ENCODE measurements at places on chromosomes 5 and 9.

DNA sequence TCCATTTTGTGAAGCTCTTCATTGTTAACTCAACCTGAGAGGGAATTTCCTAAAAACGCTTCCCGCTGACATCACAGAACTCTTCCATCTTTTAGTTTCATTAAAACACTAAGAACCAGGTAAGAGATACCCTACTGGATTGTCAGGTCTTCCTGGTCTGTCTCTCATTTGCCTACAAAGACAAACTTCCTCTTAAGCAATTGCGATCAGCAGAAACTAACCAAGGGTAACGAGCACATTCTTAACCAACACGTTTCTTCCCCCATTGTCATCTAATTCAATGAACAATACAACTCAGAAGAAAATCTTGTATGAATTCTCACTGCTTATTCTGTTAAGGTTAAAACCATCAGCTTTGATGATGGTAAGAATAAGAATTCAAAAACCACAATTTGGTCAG lies 6.6 kb downstream of the FBXW11 start:
- no peak for DNase-seq

GRCh38 chr5:16600397-16600796 lies 16.4 kb downstream of the RETREG1 start:
- peak; percentile 48 for DNase-seq

- no peak for DNase-seq
Observed at GRCh38 chr5:55021410-55021809, 2.6 kb upstream of the GZMK start.

GRCh38 chr5:32151198-32151597 lies 22.9 kb downstream of the GOLPH3 start:
- no peak for DNase-seq

GRCh38 chr9:14348373-14349145 lies 34.6 kb upstream of the NFIB start:
- DNase-seq, result no peak

DNA sequence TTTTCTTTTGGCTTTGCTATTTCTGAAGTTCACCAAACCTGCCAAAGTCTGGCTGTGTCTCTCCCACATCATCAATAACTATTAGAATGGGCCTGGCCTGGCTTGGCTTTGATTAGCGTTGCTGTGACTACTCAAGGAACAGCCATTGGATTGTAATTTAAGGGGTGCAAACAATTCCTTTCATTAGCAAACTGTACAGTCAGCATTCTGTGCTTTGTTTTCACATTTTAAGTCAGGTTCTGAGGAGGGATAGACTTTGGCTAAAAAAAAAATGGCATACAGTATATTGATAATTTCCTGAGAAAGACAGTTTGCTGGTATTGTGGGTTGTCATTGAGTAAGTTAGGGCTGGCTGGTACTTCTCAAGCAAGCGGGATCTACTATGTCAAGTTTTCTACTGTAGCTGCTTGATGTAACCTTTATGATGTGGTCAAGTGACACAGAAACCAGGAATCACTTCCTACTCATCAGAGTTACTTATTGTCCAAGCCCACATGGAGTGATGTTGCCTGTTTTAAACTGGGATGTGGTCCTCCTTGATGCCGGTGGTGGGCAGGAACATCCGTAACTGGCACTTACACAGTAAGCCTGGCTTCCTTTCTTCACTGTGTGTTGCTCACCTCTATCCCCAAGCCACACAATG lies 161.4 kb downstream of the CD180 start:
- no peak for DNase-seq

- no peak for DNase-seq
Observed at GRCh38 chr5:175681045-175681967, 23.4 kb downstream of the HRH2 start.

DNA sequence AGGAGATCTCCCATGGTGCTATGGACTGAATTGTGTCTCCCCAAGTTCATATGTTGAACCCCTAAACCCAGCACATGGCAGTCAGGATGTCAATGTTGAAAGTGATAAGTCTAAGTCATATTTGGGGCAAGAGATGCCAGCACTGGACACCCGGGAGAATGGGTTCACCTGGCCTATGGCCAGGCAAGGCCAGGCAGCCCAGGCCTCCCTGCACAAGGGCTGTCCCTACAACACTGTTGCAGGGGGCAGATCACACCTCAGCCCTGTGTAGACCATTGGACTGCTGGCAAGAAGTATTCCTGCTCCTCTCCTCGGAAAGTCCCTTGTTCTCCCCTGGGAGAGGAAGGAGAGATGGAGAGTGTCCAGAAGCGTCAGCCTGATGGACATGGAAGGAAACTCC lies 240.5 kb downstream of the GADD45G start:
- no peak for DNase-seq

- no peak for DNase-seq
Observed at GRCh38 chr5:83151821-83152220, 74.5 kb downstream of the XRCC4 start.

DNA sequence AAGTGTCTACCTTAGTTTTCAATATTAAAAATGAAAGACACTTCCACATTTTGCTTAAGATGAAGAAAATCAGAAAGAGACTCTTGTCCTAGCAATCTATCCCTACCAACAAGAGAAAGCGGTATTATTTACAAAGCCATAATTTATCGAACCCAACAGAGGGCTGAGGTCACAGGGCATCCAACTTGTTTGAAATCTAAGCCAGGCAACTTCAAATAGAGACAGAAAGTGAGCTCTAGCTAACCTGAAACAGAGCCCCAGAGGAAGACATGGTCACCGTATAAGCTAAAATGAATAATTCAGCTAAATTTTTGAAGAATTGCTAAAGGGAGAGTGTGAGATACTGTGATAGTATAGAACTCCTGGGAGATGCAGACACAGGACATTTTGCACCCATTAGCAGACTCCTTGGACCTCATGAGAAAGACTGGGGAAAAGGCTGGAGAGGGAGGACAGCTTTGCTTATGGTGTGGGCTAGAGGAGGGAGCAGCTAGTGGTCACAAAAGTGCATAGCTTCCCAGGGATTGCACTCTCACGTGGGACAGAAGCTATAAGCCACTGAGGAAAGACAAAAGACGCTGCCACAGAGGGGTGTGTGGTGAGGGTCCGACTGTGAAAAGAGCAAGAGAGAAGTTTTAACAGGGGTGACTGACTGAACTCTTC lies 624.2 kb upstream of the GRIN3A start:
- DNase-seq, result no peak

DNA sequence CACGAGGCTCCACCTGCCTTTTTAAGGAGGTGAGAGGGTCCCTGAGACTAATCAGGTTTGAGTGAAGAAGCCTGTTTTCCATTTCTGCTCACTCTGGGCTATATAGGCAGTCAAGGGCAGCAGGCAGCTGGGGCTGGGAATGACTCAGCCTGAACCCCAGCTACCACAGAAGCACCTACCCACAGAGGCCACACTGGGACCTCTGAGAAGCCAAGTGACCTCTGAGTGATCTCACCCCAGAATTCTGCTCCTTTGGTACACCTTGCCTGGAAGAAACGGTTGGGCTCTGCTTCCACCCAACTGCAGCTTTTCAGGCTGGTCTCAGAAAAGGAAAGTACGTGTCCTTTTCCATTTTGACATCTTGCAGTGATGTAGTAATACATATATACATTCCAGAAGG lies 6.8 kb downstream of the FAM219A start:
- DNase-seq, result no peak

DNA sequence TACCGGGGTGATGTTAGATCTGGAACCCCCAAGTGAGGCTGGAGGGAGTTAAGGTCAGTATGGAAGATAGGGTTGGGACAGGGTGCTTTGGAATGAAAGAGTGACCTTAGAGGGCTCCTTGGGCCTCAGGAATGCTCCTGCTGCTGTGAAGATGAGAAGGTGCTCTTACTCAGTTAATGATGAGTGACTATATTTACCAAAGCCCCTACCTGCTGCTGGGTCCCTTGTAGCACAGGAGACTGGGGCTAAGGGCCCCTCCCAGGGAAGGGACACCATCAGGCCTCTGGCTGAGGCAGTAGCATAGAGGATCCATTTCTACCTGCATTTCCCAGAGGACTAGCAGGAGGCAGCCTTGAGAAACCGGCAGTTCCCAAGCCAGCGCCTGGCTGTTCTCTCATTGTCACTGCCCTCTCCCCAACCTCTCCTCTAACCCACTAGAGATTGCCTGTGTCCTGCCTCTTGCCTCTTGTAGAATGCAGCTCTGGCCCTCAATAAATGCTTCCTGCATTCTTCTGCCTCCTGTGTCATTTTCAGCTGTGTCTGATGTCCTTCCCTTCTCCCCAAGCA lies 2.3 kb upstream of the MYOZ3 start:
- no peak for DNase-seq

DNA sequence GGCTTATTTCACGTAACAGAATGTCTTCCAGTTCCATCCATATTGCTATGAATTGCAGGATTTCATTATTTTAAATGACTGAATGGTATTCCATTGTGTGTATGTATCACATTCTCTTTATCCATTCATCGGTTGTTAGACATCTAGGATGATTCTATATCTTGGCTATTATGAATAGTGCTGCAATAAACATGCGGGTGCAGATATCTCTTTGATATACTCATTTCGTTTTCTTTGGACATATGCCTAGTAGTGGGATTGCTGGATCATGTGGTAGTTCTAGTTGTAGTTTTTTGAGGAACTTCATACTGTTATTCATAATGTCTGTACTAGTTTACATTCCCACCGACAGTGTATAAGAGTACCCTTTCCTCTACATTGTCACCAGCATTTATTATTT lies 460.5 kb downstream of the MAN2A1 start:
- DNase-seq, result no peak

DNA sequence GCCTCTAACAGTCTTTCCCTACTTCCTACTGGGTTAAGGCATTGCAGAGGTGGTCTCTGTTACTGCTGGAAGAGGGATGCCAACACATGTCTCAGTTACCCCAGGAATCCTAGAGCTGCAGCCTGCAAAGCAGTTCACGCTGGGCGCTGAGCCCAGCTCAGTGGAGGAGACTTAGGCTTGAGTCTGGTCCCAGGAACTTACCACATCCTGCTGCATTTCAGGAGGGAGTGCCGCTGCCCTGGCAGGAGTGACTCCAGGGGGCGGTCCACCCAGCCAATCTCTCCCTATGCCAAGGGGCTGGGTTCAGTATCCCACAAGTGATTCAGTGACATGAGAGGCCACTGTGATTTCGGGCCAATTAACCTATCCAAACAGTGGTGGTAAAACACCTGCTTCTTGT lies 7.6 kb downstream of the TTC16 start:
- no peak for DNase-seq

GRCh38 chr9:119675951-119676350 lies 306.7 kb upstream of the BRINP1 start:
- no peak for DNase-seq

GRCh38 chr5:962801-963200 lies 45.8 kb upstream of the NKD2 start:
- DNase-seq, result no peak

DNA sequence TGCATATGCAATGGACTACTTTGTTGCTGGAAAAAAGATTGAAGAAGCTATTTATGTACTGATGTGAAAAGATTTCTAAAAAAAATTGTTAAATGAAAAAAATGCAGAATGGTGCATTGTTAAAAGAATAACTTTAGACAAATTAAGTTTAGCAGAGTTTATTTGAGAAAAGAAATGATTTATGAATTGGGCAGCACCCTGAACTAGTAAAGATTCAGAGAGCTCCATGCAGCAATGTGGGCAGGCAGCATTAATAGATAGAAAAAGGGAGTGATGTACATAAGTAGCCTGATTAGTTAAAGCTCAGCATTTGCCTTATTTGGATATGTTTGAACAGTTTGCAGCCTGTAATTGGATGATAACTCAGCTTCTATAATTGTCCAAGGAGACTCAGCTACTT lies 677.9 kb upstream of the SEMA6A start:
- DNase-seq, result no peak

- DNase-seq, result no peak
Observed at GRCh38 chr5:67878933-67879332, 336.6 kb upstream of the PIK3R1 start.

DNA sequence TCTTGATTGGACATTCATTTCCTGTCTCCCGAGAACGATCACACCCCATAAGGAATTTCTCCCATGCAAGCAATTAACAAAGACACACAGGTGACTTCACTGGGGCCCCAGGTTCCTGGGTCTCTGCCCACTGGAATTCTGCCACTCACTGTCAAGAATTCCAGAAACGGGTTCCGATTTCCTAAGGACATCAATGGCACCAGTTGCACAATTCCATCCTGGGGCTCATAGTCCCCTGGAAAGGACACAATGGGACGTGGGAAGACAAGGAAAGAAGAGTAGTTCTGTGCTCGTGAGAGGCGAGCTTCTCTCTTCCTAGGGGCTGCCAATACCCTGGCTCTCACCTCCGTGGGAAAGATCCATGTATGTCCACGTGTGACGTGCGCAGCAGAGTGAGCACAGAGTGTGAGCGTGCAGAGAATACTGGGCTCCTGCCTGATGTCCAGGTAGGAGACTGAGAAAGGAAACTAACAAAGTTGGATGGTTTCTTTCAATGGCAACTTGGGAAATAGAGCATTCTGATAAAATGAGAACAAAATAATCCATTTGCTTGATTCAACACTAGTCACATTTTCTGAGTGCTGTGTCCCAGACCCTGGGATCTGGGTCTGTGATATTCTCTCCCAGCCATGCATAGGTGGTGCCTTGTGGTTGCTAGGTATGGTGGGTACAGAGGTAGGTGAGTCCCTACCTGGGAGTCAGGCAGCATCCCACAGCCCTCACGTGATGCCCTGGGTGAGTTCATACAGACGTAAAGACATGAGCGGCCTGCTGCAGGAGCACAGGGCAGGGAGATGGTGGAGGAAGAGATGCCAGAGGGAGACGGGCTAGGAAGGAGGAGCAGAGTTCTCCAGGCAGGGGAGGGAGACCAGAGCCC lies 159.8 kb downstream of the COL23A1 start:
- no peak for DNase-seq

DNA sequence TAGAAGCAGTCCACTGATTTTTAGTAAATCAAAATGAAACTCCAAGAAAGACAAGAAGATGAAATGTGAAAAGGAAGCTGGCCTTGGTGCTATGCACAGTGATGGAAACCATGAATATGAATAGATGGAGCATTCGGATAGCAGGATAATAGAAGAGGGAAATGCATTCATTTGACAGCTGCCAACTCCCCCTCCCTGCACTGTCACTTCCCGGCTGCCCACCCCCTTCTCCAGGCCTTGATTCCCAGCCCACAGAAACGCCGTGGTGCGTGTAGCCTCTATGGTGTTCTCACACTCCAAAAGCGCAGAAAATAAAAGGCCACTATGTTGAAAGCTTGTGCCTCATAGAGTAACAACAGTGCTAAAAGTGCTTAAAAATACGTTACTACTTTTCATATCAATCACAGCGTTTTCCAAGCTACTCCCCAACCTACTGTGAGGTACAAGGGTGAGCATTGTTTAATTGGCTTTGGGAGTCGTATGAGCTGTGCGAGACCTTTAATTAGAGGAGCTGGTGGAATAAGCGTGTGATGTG lies 26.1 kb upstream of the IFNK start:
- DNase-seq, result peak; percentile 35

GRCh38 chr5:132254321-132254977 lies 3.0 kb upstream of the PDLIM4 start:
- no peak for DNase-seq

- no peak for DNase-seq
Observed at GRCh38 chr9:5442400-5443011, 4.8 kb upstream of the PLGRKT start.

GRCh38 chr5:150491876-150492275 lies 16.1 kb upstream of the NDST1 start:
- DNase-seq, result no peak
